Mucosa of descending colon (tissue), 3 donors: ENCODE measurements at places on chromosomes 2 and 18. TPM values are rescaled to one million over a fixed set of nuclear protein-coding genes. Genes with fewer than 3 reads are reported as not detected.

DNA sequence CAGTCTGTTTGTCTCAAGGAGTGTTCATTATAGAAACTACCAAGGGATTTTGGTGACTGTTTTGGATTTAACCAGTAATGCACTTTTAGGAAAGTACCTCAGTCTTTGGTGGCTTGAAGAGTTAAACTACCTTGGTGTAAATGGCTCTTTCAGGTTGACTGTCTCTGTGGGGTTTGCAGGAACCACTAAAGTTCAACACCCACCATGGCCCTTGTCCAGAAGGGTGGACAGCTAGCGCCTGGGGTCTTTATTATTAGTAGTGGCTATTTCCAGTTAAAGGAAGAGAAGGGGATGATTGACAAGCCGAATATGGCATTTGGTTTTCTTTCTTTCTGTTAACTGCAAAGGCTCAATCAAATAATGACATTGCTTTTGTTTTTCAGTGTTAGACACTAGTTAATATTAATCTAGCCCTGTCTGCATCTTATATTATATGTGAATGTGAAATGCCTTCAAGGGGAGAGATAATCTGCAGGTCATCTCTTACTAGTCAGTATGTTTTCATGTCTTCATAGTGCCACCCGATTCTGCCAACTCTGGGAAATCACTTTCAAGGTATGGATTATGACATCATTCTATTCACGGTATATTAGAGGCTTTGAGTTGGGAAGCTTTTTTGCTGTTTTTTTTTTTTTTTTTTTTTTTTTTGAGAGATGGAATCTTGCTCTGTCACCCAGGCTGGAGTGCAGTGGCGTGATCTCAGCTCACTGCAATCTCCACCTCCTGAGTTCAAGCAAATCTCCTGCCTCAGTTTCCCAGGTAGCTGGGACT, 56.4 kb downstream of the MAP4K4 start:
- DNase-seq = no peak

GRCh38 chr18:44539926-44540325, 140.8 kb upstream of the SETBP1 start:
- DNase-seq = no peak

SOX11 gene
- total RNA-seq = 0.12 TPM

ASTL gene
- not detected for total RNA-seq

GRCh38 chr2:216596236-216596979, 36.8 kb upstream of the IGFBP2 start:
- DNase-seq = peak; percentile 47

DNA sequence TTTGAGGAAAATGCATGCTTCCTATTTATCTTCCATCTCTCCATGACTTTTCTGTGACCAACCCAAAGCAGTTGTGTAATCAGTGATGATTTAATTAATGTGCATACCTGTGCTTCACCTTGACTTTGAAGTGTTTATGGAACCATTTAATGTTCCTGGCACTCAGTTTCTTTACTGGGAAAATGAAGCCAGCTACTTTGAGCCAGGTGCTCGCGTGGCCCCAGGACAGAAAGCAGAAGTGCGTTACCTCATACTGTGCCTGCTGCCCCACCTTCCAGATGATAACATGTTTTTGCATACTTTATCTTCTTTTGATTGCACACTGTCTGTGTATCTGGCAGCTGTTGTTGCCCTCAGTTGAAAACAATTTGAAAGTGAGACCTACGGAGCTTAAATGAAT, 61.3 kb downstream of the PMAIP1 start:
- DNase-seq = peak; percentile 12

- no peak for DNase-seq
Observed at GRCh38 chr2:169301596-169302335, 60.6 kb downstream of the LRP2 start.

CROCC2 gene
- total RNA-seq = 0.07 TPM

- no peak for DNase-seq
Observed at GRCh38 chr2:2448178-2448577, 117.1 kb upstream of the MYT1L start.

GPR75 gene
- total RNA-seq = 2.9 TPM

DNA sequence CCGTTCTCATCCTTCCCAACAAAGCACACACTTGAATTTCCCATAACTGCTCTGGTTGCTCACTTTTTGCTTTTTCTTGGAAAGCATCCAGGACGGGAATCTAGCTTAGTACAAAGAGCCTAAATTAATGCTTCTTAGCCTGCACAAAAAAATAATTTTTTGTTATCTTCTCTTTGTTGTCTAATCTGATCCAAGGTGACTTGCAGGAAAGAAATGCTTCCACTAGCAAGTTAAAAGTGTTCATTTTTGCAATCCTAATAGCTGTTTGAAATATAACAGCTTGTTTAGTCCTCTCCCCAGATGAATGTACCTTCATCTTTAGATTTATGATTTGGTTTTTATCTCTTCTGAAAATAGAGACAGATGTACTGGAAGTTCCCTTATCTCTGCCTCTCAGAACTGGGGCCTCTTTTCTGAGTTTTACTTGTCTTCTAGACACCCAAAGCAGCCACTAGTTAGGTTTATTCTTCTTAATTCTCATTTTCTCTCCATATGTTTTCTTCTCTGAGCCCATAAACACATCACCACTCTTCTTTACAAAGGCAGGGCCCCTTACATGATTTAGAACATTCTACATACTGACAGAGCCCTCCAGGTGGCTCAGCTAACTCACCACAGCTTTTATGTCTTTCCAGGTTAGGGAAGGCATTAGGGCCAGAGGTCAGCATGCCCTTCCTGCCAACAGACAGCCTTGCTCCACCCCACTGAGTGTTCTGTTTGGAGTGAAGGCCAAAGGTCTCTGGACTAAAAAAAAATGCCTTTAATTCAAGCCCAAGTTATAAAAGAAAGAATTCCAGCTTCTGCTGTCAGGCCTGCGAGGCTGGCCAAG, 74.7 kb upstream of the MAP4K3 start:
- DNase-seq = no peak

GRCh38 chr2:223001797-223002175, 50.2 kb upstream of the KCNE4 start:
- no peak for DNase-seq

IL36G gene
- not detected for total RNA-seq

- no peak for DNase-seq
Observed at GRCh38 chr2:122486705-122487415, 731.4 kb downstream of the TSN start.

- DNase-seq = no peak
Observed at GRCh38 chr18:29184654-29185053, 1007.7 kb upstream of the CDH2 start.
